Posterior vena cava (tissue), 2 donors: ENCODE measurements at places on chromosomes 6 and 20. TPM values are rescaled to one million over a fixed set of nuclear protein-coding genes. Genes with fewer than 3 reads are reported as not detected.

Gene MEI4
- 0.09 TPM for total RNA-seq

Gene BIRC7
- total RNA-seq, result not detected

Gene ARMC12
- 1.1 TPM for total RNA-seq

Gene RIPPLY2
- not detected for total RNA-seq

Gene MCHR2
- not detected for total RNA-seq

Gene EYA4
- 0.95 TPM for total RNA-seq

Gene RAMACL
- total RNA-seq, result 1.7 TPM

Gene ALDH8A1
- total RNA-seq, result 1.0 TPM

Gene PLCB4
- total RNA-seq, result 40.4 TPM

Gene TAGAP
- 2.3 TPM for total RNA-seq

Gene C6orf118
- not detected for total RNA-seq
